ENCODE measurements at places on chromosomes 3 and 15.

DNA sequence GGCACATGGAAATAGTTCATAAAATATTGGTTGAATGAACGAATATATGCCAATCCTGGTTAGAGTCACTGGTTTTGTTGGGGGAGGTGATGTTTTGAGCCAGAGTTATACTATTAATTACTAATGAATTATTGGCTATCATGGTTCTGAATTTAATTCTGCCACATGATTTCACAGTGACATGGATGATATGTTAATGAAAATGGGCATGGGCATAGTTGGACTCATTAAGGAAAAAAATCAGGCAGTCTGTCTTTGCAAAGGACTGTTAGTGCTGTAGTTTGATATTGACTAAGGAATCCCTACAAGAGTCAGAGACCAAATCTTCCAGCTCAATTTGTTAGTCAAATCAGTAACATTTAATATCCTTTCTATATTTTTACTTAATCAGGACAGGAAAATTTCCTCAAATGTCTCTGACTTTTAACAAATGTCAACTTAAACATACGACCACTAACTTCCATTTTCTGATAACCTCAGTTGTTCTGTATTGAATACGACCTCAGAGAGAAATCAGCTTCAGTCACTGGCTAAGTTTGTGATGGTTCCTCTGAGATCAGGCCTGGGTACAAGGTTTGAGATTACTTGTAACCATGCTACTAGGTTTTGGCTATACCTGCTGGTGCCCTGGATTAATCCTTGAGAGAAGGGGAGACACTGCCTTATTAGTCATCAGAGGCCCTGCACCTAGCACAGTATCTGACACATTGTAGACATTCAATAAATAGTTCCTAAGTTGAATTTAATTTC is 13.3 kb downstream of the NFKBIZ start:
- no peak for DNase-seq

- no peak for DNase-seq
Observed at GRCh38 chr3:28933337-28933736, 347.5 kb upstream of the RBMS3 start.

DNA sequence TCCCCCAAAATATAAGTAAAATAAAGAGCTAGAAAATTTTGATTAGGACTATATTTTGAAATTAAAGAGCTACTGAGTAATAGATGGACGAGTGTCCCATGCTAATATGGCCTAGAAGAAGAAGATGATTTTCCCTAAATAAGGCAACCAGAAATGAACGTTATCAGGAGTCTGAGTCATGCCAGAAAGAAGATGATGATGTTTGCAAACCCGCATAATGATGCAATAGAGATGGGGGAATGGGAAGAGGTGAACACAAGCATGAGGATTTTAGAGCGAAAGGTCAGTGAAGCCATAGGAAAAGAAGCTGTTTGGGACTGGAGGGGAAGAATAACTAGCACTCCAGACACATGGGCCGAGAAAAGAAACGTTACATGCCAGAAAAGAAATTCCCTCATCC is 71.7 kb downstream of the FGF12 start:
- no peak for DNase-seq

- no peak for DNase-seq
Observed at GRCh38 chr3:71525391-71525790, 58.1 kb downstream of the FOXP1 start.

DNA sequence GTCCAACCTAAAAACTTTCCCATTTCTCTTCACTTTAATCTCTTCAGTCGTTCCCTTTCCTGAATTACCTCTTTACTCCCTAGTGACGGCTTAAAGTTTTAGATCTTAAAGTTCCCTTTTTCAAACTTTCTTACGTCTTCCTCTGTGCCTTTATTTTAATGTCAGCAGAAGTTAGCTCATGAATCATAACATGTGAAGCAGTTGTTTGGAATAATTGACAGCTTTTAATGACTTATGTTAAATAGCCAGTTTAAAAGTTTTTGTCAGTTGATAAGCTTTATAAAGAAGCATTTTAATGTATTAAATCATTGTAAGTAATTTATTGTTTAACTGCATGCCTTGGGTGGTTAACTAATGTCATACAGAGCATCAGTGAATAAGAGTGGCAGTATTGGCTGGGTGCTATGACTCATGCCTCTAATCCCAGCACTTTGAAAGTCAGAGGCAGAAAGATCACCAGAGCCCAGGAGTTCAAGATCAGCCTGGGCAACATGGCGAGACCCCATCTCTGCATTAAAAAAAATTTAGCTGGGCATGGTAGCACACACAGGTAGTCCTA is 33.9 kb downstream of the PIK3CA start:
- DNase-seq: no peak

- DNase-seq: peak; percentile 3
Observed at GRCh38 chr3:31288641-31289100, 244.1 kb upstream of the STT3B start.

Measured in stimulated activated CD4-positive, alpha-beta T cell treated with anti-CD3 and anti-CD28 coated beads, Interleukin-4, amount 100 ng/mL, for 1 hour (primary cell).